Breast epithelium (tissue), 4 donors: ENCODE measurements at places on chromosomes 7 and 10.

DNA sequence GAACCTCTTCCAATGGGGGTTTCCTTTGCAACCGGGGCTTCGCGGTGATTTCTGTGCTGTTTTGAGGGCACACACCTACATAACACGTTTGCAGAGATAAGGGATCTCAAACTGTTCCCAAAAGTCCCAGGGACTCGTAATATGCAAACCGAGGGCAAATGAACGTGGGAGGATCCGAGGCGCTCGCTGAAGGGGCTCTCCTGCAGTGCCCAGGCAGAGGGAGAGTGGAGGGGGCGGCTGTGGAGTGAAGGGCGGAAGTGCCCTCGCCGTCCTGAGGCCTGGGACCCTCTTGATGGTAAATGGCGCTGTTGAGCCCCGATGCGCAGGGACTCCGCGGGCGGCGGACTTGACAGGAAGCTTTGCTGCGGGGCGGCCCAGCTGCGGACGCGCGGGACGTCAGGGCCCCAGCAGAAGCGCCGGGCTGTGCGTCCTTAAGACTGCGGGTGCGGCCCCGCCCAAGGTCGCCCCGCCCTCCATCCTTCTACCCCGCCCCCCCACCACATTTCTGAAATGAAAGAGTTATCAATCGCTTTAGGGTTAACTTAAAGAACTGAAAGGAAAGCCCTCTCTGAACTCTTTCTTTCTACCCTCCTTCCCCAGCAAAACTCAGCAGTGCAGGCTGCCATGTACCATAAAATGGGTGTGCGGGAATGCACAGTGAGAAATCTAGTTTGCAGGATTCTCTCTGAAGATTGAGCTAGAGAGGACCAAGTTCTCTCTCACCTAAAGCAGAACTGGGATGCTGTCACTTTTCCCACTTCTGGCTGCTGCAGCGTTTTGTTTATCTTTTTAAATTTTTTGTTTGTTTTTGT is 151.8 kb upstream of the YAE1 start:
- DNase-seq = no peak

DNA sequence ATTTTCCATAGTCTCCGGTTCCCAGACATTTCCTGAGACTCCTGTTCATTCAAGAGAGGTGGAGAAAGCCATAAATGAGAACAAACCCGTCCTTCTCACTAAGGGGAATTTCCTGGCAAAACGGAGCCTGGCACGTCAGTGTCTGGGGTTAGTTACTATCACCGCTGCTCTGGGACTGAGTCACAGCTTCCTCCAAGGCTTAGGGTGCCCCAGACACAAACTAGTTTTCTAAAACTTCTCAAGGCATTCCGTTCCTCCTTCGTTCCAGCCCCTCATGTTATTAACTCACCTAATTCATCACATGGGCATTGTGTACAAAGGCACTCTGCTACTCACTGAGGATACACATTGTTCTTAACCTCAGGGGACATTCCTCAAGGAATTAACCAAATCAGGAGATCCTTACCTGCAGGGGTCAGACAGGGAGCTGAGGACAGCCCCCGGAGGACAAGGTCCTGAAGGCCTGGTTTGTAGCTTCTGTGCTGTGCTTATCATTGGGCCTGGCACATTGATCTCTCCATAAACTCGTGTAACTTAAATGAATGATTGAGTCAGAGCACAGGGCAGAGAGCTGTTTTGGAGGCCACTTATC is 103.0 kb upstream of the KLF6 start:
- DNase-seq = no peak

DNA sequence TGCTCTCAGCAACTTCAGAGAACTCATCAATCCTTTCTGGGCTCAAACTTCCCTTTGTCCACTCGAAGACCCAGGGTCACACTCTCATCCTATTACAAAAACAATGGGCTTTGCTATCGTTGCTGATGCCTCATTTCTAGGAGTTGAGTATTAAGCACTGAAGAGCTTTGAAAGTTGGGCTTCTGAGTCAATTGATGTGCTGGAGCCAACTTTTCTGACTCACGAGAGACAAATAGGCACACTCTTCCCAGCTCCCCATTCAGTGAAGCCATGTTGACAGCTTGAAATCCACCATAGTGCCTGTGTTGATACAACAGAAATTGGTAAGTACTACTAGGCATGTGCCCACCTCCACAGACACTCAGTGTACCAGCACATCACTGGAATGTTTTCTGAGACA is 97.5 kb upstream of the PRSS58 start:
- no peak for DNase-seq

- DNase-seq = no peak
Observed at GRCh38 chr7:132141109-132141508, 435.2 kb downstream of the PLXNA4 start.

GRCh38 chr10:125002423-125003145 is 60.7 kb downstream of the ZRANB1 start:
- peak; percentile 14 for DNase-seq

- no peak for DNase-seq
Observed at GRCh38 chr7:16630654-16631053, 14.9 kb downstream of the ANKMY2 start.

DNA sequence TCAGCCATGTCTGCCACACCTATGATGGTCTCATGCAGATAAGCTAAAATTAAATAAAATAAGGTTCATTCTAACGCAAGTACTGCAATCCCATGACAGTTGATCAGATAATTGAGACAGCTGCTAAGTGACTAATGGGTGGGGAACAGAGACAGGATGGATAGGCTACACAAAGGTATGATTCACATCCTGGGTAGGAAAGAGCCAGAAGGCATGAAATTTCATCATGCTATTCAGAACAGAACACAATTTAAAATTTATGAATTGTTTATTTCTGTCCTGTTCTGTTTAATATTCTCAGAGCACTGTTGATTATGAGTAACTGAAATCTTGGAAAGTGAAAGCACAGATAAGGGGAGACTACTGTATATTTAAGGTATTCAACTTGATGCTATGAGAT is 381.8 kb upstream of the SORCS1 start:
- no peak for DNase-seq

DNA sequence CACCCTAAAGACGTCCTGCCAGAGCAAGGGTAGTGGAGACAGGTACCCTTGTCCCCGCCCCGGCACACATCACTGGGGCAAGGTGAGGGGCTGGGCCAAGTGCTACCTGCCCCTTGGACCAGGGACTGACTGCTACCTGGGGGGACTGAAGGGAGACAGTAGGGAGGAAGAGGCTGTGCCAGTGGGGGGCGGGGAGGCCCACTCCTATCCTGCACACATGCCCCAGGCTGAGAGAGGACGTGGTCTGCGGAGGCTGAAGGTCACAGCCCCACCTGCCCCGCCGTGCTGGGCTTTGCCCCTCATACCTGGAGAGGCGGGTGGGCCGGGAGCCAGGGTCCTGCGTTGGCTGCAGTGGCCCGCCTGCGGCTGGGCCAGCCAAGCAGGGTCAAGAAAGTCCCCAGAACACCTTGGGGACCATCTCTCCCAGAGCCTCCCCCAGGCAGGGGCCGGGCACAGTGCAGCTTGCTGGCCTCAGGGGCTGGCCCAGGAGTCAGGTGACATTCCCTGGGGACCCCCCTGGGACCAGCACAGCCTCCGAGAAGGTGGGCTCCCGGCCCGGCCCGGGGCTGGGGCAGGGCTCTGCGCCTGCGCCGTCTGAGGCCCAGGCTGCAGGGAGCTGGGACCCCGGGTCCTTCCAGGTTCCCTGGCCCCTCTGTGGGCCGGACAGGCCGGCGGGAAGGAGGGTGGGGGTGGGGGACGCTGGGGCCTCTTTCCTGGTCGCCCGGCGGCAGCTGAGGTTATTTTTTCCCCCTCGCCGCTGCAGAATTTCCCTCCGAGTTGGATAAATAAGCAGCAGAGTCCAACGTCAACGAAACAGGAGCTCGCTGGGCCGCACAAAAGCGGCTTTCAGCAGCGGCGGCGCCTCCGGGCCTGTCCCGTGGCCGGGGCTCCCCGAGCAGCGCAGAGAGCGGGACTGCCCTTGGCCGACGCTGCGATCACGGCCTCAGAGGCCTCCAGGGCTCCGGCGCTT is 9.8 kb upstream of the FZD9 start:
- no peak for DNase-seq

- no peak for DNase-seq
Observed at GRCh38 chr7:78055001-78055573, 256.5 kb downstream of the PHTF2 start.

GRCh38 chr7:36232971-36233550 is 80.0 kb downstream of the EEPD1 start:
- no peak for DNase-seq

- DNase-seq = no peak
Observed at GRCh38 chr10:4189281-4189680, 404.3 kb upstream of the KLF6 start.

DNA sequence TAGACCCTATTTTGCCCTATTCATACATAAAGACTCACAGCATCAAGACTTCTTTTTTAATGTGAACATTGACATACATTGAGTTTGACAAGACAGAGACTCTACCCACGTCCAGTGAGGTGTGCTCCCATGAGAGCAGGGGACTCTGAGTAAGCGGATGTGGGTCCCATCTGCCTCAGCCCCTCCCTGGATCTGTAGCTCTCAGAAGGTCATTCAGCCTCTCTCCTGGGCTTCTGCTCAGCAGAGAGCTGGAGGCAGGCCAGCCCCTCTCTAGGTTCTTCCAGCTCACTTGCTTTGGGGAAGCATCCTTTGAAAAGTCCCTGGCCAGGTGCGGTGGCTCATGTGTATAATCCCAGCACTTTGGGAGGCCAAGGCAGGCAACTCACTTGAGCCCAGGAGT is 146.9 kb upstream of the ZMIZ1 start:
- no peak for DNase-seq

DNA sequence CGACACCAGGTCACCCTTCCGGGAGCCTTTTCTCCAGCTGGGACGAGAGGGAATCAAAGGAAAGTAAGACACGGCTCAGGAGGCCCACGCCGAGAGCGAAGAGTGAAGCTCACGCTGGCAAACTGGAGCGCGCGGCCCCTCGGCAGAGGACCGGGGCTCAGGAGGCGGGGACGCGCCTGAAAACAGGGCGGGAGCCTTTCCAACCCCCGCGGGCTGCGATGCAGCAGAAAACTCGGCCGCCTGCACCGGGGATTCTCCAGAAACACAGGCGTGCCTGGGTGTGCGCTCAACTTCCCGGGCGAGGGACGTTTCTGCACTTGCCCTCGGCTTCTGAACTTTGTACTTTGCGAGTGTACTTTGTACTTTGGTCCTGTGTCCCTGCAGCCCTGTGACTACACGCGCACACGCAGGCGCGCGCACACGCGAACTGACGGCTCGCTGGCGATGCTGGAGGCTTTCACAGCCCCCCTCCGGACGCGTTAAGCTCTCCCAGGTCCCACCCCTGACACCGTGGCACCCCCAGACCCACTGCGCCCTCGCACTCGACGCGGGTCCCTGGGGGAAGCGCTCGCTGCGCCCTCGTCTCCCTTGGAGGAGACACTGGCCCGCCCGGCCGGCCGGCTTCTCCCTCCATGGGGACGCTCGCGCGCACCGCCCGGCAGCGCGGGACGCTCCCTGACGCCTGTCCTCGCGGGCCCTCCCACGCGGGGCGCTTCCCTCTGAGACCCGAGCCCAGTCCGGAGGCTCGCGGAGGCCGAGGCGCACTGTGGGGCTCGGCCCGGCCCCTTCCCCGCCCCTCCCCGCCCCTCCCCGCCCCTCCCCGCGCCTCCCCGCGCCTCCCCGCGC is 588 bp upstream of the PAOX start:
- DNase-seq = no peak

- peak; percentile 56 for DNase-seq
Observed at GRCh38 chr7:28573059-28573553, 160.8 kb downstream of the CREB5 start.

DNA sequence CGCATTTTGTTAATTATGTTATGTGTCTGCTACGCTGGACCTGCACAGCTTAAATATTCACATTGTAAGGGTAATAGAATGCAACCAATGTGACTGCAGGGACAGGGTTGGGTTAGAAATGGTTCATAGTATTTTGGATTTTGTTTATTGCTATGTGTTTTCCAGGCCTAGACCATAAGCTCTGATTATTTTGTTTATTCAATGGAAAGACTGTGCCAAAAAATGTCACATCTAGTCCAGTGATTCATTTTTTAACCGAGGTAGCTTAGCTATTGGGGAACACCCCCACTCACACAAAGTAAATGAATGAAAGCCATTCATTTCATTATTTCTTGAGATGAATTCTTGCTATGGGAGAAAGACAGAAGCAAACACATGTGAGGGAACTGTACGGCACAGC is 516.5 kb upstream of the ANKRD30A start:
- DNase-seq = no peak

DNA sequence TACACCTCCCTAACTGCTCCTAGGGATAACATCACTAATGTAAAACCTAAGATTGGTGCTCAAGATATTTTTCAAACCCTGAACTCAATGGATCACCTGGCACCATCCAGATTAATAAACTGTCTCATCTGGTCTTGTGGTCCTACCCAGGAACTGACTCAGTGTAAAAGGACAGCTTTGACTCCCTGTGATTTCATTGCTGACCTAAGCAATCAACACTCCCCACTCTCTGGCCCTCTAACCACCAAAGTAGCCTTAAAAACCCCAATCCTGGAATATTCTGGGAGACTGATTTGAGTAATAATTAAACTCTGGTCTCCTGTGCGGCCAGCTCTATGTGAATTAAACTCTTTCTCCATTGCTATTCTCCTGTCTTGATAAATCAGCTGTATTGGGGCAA is 6.2 kb upstream of the USP54 start:
- no peak for DNase-seq

- no peak for DNase-seq
Observed at GRCh38 chr10:123275136-123275564, 120.9 kb downstream of the BUB3 start.

- DNase-seq = no peak
Observed at GRCh38 chr10:6838118-6838517, 258.0 kb upstream of the PRKCQ start.

DNA sequence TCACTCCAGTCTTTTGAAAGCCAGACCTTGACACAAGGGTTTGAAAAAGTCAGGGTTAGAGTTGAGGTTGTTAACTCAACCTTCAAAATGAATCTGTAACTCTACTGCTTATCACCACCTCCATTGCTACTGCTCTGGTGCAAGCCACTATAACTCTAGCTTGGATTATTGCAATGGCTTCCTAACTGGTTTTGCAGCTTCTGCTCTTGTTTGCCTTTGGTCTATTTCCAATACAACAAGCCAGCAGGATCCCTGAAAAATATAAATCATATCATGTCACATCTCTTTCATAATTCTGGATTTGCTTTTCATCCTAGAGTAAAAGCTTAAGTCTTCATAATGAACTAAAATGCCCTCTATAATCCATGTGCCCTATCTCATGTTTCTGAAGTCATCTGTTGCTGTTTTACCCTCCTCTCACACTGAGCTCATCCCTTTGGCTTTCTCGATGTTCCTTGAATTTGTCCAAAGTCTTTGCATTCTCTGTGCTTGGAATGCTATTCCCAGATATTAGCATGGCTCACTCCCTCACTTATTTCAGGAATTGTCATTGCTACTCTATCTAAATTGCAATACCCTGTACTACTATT is 10.9 kb downstream of the TAS2R60 start:
- no peak for DNase-seq

- DNase-seq = no peak
Observed at GRCh38 chr7:141685285-141686023, 16.5 kb downstream of the DENND11 start.
